ENCODE measurements at places on chromosomes 6 and 20.
A peak's percentile ranks its signal among the peaks of the same experiment; 100 is the strongest.

DNA sequence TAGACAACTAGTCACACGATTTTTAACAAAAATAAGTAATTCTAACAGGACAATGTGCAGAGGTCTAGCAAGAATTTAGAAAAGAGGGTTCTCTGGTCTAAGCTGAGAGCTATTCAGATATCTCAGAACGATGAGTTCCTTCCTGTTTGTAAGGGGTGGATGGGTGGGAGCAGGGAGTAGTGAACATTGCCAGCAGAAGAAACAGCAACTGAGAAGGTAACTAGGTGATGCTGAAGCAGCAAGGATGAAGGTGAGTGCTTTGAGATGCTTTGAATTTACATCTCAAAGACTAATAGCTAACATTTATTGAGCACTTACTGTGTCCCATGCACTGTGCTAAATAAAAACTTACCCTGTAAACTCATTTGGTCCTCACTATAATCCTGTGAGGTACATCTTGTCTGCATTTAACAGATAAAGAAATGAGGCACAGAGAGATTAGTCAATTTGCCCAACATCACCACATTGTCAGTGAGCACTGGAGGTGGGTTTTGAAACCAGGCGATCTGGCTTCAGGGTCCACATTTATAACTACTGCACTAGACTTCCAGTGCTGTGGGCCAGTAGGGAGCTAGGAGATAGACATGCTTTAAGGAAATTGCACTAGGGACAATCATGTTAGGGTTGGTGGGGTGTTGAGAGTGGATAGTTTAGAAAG, 15.7 kb downstream of the BRD2 start:
- no peak for DNase-seq

DNA sequence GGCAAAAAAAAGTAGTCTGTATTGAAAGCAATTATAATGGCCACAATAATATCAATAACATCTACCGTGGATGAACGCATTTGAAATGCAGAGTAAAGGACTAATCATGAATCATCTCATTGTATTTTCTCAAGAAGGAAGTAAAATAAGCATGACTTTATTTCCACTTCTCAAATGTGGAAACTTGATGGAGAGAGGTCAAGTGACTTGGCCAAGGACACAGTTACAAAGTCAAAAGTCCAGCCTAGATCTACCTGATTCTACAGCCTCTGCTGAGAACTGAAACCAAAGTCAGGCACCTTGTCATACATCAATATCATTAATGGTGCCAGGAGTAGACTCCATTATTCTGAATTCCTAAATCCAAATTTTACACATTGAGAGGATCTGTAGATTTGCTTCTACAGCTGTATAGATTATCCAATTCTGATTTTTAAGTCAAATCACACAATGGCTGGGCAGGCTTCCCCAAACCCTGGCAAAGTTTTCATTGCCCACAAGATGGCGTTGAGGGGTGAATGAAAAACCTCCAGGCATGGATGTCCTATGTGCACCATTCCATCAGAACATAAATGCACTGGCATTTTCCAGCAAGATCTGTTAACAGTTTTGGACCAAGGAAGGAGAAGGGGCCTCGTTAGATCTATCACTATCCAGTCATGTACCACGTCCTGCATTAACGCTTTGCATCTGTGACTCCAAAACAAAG, 423.1 kb downstream of the MAFB start:
- no peak for DNase-seq

DNA sequence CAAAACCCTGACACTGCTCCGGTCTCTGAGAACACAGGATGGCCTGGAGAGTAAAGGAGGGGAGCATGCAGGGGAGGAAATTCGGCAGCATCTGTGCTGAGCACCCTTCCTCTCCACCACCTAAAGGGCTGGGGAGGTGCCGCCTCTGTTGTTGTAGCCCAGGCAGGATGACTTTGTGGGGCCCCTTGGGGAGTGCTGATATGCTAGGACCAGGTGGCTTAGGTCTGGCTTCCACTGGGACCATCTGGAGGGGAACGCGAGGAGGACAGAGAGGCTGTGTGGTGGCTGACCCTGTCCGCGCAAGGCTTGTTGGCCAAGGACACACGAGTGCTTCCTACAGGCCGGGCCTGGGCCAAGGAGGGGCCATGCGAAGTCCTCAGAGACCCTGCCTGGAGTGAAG, 9.9 kb upstream of the RPS6KA2 start:
- DNase-seq: no peak

DNA sequence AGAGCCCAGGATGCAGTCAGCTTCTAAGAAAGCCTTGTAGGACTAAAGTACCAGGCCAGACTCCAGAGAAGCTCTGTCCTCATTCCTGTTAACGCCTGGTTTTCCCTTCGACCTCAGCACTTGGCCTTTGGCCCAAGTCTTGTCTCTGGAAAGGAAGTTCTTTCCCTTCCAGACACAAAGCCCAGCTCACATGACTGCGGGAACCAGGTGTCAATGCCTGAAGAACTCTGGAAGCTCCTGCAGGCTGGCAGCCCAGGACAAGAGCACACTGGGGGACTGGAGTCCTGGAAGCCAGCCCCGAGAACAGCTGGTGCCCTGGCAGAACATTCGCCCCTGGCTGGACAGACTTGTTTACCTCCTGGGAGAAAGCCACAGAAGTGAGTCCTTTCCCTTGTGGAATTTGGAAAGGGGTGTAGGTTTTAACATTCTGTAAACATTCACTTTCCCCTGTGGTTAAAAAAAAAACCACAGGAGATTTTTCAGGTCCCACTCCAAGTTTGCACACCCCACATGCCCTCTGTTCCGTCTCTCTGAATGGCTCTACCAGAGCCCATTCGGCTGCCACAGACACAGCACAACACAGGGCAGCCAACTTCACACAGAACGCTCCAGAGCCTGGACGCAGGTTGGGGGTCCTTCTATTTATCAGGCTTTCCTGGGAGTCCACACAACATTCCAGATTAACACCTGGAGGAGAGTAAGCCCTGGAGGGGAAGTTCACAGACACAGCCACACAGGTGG, 18.1 kb downstream of the ACSS1 start:
- DNase-seq: no peak

DNA sequence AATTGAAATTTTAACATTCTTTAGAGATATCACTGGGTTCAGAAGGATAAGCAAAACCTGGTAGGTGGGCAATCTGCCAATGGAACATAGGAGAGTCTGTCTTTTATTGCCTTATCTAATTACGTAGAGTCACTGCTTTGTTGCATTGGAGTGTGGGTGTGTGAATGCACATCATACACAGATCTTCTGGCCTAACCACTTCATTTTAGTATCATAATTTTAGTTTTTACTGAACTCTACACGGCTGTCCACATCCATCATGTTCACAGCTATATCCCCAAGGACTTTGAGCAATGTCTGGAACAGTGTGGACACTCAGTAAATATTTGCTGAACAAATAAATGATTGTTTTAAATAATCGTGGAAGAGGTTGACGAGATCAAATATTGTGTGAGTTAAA, 104.6 kb upstream of the AKIRIN2 start:
- no peak for DNase-seq

GRCh38 chr6:105121981-105122380, 57.8 kb downstream of the POPDC3 start:
- no peak for DNase-seq

- DNase-seq: no peak
Observed at GRCh38 chr6:73586416-73586974, 65.7 kb upstream of the EEF1A1 start.

- no peak for DNase-seq
Observed at GRCh38 chr20:34753706-34754461, 49.7 kb downstream of the TP53INP2 start.

- DNase-seq: no peak
Observed at GRCh38 chr6:132937466-132937906, 123.1 kb downstream of the RPS12 start.

- DNase-seq: no peak
Observed at GRCh38 chr6:132789396-132789776, 9.1 kb downstream of the SLC18B1 start.

- DNase-seq: no peak
Observed at GRCh38 chr6:153070756-153071155, 60.3 kb downstream of the RGS17 start.

GRCh38 chr6:99330159-99330558, 19.3 kb downstream of the FAXC start:
- peak; percentile 30 for DNase-seq

- no peak for DNase-seq
Observed at GRCh38 chr6:33075568-33076405, at the start of gene HLA-DPB1. Gene HLA-DPB1, plus strand, starts transcription at chr6:33075990. Its CDS starts 52 bp downstream, at chr6:33076042.

DNA sequence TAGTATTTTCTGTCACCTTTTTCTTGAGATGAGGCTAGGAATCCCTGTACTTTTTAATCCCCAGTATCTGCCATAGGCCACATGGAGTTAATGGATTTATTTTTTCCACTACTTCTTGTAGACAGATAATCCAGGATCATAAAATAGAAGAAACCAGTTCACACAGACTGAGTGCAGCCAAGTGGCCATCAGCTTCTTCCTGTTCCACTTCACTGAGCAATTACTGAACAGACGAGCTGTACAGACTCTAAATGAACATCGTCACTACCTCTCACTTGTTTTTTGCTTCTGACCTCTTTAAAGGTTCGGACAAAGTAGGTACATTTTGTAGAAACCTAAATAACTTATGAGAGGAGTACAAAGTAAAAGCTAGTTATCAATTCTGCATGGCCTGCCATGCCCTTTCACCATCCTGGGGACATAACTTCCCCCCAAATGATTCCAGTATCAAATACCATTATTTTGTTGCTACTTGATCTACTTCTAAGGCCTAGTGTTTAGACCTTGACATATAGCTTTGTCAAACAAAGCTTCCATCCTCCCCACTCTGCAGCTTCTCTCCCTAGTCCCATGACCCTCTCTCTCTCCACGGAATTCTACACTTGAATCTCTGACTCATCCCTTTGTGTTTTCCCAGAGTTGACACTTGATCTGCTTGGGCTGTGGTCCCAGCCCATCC, 34.4 kb upstream of the ARHGAP18 start:
- no peak for DNase-seq

GRCh38 chr6:49416195-49416594, 46.9 kb downstream of the MMUT start:
- no peak for DNase-seq

- DNase-seq: no peak
Observed at GRCh38 chr6:137928286-137928685, 61.2 kb downstream of the TNFAIP3 start.

GRCh38 chr20:3459881-3460307, 10.9 kb upstream of the ATRN start:
- DNase-seq: no peak

DNA sequence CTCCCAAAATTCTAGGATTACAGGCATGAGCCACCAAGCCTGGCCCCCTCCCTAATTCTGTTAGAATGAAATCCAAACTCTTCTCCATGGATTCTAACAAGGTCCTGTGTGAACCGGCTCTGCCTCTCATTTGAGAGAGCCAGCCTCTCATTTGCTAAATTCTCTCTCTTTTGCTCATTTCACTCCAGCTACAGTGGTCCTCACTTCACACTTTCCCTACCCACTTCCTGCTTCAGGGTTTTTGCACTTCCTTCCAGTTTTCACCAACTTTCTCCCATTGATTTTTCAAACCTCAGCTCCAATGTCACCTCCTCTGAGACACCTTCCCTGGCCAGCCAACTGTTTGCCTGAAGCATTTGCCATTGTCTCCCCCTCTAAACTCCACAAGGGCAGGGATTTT, 5.1 kb downstream of the COX4I2 start:
- no peak for DNase-seq

- no peak for DNase-seq
Observed at GRCh38 chr6:109255946-109256640, 126.2 kb downstream of the CD164 start.

DNA sequence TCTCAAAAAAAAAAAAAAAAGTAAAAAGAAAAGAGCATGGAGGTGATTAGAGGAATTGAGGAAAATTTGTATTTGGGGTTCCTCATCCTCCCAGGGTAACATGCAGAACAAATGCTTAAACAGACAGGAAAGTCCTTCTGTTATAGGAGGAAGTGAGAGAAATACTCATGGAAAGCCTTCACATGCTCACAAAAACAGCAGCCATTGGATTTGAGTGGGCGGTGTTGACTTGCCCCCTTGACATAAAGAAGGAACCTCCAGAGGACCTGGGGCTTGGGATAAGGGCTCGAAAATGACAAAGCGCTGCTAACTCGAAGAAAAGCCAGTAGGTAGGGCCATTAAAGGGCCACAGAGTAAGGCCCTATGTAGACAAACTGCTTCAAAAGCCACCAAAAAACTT, 17.5 kb upstream of the SAMHD1 start:
- DNase-seq: no peak

- no peak for DNase-seq
Observed at GRCh38 chr6:71114544-71114943, 157.7 kb upstream of the B3GAT2 start.

DNA sequence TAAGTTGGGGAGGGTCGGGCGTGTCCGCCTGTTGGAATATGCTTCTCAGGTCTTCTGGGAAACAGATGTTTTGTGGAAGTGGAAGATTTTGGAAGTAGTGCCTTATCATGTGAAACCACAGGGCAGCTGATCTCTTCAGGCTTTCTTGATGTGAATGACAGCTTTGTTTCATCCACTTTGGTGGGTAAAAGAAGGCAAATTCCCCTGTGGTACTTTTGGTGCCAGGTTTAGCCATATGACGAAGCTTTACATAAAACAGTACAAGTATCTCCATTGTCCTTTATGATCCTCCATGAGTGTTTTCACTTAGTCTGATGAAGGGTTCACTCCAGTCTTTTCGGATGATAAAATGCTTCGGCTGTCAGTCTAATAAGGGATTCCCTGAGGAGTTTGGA, 4.6 kb downstream of the IRF4 start:
- DNase-seq: no peak

DNA sequence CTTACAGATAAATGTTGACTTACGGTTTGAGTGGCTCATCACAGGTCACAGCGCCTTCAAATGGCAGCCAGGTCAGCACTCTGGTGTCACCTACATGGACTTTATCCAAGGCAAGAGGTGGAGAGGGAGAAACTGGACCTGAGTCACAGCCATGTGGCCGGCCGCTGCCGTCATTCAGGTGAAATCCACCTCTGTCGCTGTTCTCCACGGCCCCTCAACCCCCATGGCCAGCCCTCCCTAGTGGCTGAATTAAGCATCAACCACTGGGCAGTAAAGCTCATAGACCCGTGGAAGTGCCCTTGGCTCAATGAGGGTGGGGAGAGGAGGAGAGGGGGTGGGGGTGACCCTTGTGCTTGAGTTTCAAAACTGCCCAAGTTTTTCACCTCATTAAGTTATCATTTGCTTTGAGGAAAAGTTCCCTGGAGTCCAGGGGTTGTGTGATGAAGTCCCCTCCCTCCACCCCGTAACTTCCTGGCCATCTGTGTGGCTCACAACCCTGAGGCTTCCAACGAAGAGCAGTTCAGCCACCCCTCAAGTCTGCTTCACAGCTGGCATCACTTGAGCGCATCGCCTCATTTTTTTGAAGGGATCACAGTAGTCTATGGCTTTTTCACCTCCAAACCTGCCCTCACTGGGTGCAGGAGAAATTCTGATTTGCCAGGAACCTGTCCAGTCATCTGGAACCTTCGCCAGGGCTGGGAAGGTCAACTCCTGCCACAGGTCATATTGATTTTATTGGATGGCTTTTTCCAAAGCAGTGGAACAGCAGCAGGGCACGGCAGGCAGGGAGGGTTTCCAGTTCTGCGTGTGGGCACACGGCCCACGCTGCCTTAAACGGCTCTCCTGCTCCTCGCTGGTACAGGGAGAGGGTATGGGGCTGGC, 43.5 kb upstream of the APCDD1L start:
- no peak for DNase-seq

Data from stimulated activated CD8-positive, alpha-beta memory T cell treated with anti-CD3 and anti-CD28 coated beads, Interleukin-4, amount 100 ng/mL, for 1 hour (primary cell).